Progenitor cell of endocrine pancreas (in vitro differentiated cells): ENCODE measurements at places on chromosomes 2 and 18.

DNA sequence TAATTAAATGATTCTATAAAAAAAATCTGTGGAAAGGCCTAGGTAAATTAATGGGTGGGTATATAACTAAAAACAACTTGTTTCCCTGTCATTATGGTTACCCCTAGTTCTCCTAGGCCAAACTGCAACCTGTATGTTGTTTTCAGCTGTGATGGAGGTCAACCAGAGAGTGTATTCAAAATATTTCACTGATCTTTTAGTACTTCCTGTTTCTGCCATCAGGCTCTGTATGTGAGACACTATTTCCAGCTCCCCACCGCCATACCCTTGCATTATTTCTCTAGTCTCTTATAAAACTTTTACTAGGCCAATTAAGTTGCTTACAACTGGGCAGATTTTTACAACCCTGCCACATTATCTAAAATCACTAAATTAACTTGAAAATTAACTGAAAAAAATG, 21.0 kb upstream of the CDKL4 start:
- no peak for DNase-seq

- no peak for DNase-seq
These were observed 3.2 kb downstream of the UBE2E3 start for GRCh38 chr2:180983468-180984242.

DNA sequence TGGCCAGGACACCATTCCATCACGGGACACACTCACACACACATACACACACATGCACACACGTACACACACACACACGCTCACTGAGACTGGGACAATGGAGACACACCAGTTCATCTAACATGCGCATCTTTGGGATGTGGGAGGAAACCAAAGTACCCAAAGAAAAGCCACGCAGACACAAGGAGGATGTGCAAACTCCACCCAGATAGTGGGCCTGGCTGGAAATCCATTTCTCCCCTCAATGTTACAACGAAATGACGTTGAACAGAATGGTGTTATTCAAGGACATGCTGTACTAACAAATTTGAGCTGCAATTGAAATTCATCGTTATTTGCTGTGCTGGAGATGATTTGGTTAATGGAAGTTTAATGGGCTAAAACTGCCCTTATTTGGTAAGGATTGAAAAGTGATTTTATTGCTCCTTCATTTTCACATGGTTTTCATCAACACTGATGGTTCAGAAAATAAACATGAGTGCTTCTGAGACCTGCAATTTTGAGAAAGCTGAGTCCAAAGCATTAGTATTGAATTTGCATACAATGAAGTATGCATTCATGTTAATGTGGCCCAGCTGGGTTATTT, 110.0 kb downstream of the KCNE4 start:
- no peak for DNase-seq

GRCh38 chr18:5951515-5952091, 56.3 kb upstream of the TMEM200C start:
- no peak for DNase-seq

DNA sequence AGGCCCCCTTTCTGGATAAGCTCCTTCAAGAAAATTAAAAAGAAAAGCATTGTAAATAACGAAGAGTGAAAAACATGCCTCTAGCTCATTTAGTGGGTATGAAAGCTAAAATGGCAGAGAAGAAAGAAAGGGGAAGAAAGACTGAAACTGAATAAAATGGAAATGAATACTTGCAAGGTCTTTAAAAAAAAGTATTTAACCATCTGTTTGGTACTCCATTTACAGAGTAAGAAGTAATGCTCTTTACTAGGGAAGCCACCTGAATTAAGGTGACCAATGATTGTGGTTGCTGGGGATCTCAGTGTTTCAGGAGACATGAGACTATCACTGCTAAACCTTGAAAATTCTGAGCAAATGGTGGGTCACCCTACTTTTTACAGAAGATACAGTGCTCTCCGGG, 17.7 kb upstream of the ARL5A start:
- no peak for DNase-seq

DNA sequence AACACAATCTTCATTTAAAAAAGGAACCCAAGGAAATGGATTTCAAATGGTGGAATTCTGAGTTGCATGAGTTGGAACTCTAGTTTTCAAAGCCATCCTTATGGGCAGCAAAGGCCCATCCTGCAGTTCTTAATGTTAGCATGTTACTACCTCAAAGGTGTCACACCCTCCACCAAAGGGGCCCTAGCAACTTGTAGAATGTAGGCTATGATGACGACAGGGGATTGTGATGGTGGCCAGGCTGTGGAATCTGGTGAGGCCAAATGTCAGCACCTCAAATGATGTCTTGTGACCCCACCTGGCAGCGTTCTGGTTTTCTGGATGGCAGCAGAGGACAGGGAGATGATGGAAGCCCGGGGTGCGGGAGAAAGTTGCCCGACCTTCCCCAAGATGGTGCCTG, at the start of gene TMEM247:
Gene TMEM247, plus strand, starts transcription at position 301 of the 400 bp plus-strand sequence.
- no peak for DNase-seq

DNA sequence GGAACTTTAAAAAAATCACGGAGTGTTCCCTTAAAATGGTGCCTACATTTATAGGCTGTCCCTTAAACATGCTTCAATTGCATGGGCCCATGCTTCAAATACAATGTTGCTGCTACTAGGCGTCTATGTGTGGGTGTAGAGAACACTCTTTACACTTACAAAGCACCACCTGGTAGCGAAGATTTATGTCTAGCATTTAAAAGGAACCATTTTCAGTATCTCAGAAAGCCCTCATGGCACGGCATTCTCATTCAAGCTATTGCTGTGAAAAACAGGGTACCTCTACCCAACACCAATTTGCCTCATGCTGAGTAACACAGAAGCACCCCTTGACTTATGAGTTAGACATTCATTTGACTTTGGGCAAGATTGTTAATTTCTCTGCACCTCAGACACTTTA, 112.9 kb upstream of the CNTNAP5 start:
- no peak for DNase-seq

- no peak for DNase-seq
These were observed 478.3 kb downstream of the FBXO15 start for GRCh38 chr18:73669297-73669696.

- no peak for DNase-seq
These were observed 219.3 kb downstream of the NEDD4L start for GRCh38 chr18:58263055-58263957.

DNA sequence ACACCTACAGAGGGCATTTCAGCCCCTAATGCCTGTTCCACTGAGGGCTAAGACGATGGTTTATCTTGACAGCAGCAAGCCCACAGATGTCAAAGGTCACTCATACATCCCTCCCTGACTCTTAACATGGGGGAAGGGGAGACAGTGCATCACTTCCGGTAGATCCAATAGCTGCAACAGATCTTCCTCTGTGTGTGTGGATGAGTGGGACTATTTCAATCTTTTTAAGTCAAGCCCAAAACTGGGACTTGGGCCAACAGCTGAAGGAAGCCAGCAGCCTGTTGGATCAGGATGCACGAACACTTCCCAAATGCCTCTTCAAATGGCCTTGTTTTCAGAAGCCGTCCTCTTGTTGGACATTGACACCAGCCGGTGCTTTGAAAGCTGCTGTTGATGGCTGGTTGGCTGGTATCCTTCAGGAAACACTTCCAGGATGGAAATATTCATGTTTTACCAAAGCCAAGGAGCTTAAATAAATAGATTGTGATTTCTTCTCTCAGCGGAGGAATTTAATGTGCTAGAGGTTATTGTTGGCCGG, 59.2 kb downstream of the IL1R2 start:
- DNase-seq = no peak

DNA sequence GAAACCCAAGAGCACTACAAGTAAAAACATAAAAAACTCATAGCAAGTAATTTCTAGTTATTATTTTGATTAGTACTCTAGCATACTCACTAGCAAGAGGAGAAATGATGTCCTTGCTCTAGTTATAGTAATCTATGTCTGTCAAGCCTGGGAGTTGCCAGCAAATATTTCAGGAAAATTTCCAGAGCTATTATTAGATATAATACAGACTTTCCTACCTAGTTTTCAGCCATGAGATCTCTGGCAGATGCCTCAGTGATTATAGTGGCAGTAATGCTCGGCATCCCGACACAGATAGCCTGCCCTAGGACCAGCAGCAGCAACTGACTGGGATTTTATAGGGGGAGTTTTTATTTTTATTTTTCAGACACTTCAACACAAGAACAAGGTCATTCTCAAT, 224.4 kb downstream of the ZNF385B start:
- no peak for DNase-seq

GRCh38 chr2:143428700-143429099, 299.5 kb downstream of the ARHGAP15 start:
- no peak for DNase-seq
